ENCODE measurements at places on chromosomes 1 and 21.

DNA sequence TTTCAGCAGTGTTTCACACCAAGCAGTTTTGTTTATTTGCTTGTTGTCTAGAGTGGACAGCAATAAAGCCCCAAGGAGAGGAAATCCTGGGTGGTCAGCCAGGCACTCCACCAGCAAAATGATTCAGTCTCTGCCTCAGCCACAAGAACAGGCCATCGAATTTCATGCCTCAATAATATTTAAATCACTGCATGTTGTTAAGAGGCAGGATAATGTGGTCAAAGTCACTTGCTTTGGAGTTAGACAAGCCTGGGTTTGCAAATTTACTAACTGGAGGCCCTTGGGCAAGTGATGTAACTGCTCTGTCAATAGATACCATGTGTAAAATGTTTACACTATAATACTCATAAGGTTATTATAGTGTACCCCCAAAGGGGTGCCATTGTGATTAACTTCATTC lies 349.6 kb downstream of the LMO4 start:
- no peak for DNase-seq

DNA sequence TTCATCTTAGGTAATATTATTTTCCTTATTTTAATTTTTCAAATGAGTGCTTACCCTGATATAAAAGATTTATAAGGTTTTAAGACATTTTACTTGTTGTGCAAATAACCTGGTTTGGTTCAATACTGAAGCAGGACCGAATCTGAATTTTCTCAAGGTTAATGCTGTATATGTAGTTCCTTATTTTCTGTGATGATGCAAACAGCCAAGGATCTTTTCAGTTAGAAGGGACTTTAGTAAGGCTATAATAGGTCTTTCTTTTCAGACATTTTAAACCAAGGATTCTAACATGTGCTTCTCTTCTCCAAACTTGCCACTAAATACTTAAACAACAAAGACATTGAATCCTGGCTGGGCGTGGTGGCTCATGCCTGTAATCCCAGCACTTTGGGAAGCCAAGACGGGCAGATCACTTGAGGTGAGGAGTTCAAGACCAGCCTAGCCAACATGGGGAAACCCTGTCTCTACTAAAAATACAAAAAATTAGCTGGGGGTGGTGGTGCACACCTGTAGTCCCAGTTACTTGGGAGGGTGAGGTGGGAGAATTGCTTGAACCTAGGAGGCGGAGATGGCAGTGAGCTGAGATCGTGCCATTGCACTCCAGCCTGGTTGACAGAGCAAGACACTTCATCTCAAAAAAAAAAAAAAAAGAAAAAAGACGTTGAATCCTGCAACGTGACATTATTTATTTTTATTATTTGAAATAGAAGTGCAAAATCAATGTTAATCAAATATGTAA lies 3.2 kb upstream of the ARPC5 start:
- DNase-seq: no peak

DNA sequence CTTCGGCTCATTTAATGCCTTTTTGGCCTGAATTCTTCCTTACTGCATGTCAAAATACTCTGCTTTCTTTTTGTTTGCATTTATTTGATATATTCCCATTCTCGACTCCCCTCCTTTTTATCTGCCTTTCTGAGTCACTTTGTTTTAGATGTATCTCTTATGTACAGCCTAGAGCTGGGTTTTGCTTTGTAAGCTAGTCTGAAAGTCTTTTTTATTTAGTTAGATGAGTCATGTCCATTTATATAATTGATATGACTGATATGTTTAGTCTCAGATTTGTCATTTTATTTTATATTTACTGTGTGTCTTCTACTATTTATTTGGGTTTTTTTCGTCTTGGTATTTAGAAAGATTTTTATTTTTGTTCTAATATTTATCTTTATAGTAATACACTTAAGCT lies 33.6 kb upstream of the GNG5 start:
- DNase-seq: no peak

GRCh38 chr1:236982380-236982779 lies 21.9 kb downstream of the MT1HL1 start:
- DNase-seq: no peak

GRCh38 chr1:31943546-31944184 lies 5.5 kb upstream of the PTP4A2 start:
- peak; percentile 36 for DNase-seq

- DNase-seq: no peak
These were observed 38.5 kb upstream of the ETV3 start for GRCh38 chr1:157176591-157177121.

DNA sequence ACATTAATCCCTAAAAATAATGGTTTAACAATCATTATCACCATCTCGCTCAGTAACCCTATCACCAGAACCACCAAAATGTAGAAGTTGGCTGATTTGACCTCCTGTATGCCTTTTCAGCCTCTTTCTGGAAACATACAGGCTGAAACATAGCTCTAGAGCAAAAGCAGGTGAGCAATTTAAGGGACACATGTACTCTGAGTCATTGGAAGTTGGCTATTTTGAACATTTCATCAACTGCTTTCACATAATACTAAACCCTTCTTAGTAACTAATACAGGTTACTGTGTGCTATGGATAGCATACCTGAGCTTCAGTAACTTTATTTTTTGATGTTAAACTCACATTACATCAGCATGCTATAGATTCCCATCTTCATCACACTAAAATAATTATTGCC lies 19.8 kb upstream of the DDAH1 start:
- DNase-seq: no peak

GRCh38 chr1:113855630-113856400 lies 15.7 kb downstream of the PTPN22 start:
- DNase-seq: no peak

GRCh38 chr1:22259551-22260282 lies 116.8 kb upstream of the WNT4 start:
- no peak for DNase-seq

All from left hindlimb (tissue), 1 donor.